NCI-H1436 (cell line): ENCODE measurements at places on chromosomes 5 and 9.
A peak's percentile ranks its signal among the peaks of the same experiment; 100 is the strongest.

DNA sequence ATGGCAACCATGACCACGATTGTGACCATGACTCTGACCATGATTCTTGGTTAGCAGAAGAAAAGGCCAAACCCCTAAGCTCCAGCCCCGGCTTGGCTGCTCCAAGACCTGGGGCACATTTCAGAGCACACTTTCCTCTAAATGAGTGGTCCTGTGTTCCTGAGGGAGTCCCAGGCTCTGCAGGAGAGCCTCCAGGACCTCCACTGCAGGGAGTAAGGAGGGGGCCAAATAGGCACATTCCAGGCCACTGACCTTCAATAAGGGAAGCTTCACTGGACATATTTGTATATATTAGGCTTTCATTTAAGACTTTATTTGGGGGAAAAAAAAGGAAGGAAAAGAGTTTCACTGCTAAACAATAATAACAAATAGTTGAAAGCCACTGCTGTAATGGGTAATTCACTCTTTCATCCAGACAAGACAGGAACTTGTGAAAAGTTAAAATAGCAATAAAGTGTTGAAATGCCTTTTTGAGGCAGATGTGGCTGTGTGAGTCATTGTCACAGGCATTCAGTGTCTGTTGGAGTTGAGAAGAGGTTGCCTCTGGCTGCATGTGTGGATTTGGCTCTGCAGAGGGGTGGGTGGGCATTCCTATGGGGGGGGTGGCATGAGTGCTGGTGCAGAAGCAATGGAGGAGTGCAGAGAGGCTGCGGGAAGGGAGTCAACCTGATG lies 63.9 kb upstream of the TGFBR1 start:
- no peak for DNase-seq

GRCh38 chr5:178083922-178084321 lies 29.4 kb upstream of the N4BP3 start:
- no peak for DNase-seq

GRCh38 chr9:16869131-16869881 lies 1.2 kb downstream of the BNC2 start:
- DNase-seq: no peak

DNA sequence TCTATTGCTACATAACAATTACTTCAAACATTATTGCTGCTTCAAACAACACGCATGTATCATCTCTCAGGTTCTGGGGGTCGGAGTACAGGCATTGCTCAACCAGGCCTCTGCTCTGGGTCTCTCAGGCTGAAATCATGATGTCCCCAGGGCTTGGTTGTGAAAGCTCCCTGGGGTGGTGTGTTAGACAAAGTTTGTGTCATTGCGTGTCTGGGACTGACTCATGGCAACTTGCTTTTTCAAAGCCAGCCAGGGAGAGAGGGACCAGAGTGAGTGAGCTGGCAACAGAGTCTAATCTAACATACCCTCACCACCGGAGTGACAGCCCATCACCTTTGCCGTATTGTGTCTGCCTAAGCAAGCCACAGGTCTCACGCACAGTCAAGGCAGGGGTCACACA lies 259.2 kb upstream of the NFIL3 start:
- no peak for DNase-seq

- DNase-seq: no peak
Measured at GRCh38 chr5:112794410-112794809, 56.7 kb downstream of the APC start.

DNA sequence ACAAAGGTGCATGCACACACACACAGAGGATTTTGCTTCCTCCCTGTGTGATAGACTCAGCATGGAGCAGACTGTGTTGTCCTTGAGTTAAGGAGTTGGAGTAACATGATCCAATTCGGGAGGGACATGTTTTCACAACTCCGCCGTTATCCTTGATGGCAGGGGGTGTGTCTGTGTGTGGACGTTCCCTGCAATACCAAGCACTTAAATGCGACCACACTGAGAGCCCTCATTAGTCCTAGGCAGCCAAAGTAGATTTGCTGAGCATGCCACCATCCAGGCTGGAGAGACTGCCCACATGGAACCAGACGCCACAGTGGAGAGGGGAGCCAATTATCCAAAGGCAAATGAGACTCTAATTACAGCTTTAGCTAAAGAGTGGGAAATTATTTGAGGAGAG lies 140.1 kb downstream of the DOCK2 start:
- no peak for DNase-seq

- no peak for DNase-seq
Measured at GRCh38 chr5:127906562-127907204, 176.9 kb upstream of the SLC12A2 start.

DNA sequence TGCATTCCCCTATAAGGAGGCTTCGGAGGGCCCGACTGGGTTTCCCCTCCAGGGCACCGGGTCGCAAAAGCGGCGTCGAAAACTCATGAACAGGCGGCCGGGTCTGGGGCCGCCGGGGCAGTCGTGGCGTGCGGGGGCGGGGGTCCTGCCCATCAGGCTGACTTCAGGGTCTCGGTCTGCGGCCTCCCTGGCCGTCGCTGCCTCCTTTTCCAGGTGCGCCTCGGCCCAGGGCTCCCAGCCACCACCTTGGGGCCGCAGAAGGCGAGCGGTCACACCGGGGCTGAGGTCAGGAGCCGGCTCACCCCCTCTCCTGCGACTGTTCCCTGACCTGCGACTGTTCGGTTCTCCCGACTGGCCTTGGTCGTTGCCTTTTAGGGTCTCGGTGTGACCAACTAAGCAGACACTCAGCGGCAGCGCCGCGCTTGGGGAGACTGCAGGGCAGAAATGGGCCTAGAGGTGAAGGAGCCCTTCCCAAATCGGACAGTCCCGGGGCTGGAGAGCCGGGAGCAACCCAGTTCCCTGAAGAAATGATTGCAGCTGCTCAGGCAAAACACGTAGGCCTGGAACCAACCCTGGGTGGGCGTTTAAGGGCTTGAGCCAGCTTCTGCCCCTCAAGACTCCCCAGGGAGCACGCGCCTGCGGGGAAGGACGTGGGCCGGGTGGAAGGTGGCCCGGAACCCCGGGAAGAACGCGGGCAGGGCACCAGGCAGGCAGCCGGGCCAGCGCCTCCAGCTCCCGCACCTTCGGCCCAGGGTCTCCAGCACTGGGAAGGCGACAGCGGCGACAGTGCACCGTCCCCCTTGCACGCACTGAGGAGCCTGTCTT lies 11.2 kb downstream of the IRX2 start:
- no peak for DNase-seq

GRCh38 chr9:80049096-80049782 lies 477.5 kb downstream of the TLE4 start:
- no peak for DNase-seq

DNA sequence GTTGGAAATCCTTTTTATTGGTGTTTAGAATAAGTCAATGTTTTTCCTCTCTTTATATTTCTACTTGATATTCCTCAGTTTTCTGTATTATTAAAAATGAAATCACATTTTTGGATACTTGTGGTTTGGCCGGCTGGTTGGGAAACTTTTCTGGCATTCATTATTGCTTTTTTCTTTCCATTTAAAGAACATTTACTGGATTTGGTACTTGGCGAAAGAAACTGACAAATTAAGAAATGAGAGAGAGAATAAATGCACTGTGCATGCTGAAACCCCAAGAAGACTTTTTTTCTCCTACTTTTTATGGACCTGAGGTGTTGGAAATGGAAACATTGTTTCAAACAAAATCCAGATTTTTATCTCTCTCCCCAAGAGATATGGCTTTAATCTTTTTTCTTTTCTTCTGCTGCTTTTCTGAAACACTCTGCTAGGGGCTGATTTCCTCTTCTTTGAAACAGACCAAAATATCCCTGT lies 128.4 kb downstream of the SNX18 start:
- no peak for DNase-seq

- DNase-seq: no peak
Measured at GRCh38 chr5:153632748-153633290, 142.3 kb downstream of the GRIA1 start.

DNA sequence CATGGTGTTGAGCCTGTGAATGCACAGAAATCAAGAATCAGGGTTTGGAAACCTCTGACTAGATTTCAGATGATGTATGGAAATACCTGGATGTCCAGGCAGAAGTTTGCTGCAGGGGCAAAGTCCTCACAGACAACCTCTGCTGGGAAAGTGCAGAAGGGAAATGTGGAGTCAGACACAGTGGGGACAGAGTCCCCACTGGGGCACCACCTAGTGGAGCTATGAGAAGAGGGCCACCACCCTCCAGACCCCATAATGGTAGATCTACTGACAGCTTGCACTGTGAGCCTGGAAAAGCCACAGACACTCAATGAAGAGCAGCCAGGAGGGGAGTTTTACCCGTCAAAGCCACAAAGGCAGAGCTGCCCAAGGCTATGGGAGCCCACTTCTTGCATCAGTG lies 181.9 kb upstream of the SEMA6A start:
- DNase-seq: no peak

GRCh38 chr9:68966496-68966944 lies 47.4 kb downstream of the PRKACG start:
- DNase-seq: no peak

- DNase-seq: peak; percentile 57
Measured at GRCh38 chr9:124477211-124477647, 27.0 kb downstream of the ADGRD2 start.

DNA sequence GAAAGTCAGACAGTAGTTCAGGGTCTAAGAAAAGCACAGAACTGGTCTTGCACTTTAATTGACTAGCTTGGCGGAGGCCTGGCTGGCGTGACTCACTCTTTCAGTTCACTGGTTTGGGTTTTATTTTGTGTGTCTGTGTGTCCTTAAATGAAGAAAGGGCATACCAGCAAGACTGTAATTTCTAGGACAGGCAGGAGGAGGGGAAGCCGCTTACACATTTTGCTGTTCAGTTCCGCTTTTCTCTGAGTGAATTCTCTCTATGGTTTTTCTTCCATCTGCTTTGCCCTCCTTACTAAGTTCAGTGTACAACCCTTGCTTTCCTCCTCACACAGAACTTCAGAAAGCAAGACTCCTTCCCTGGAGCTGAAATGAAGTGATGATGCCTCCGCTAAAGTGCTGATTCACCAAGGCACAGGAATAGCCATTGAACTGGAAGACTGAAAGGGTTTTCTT lies 150.8 kb downstream of the MEF2C start:
- DNase-seq: no peak

- DNase-seq: no peak
Measured at GRCh38 chr5:122545986-122546385, 228.9 kb upstream of the SNX2 start.

GRCh38 chr9:2985343-2985742 lies 141.4 kb upstream of the PUM3 start:
- DNase-seq: no peak

DNA sequence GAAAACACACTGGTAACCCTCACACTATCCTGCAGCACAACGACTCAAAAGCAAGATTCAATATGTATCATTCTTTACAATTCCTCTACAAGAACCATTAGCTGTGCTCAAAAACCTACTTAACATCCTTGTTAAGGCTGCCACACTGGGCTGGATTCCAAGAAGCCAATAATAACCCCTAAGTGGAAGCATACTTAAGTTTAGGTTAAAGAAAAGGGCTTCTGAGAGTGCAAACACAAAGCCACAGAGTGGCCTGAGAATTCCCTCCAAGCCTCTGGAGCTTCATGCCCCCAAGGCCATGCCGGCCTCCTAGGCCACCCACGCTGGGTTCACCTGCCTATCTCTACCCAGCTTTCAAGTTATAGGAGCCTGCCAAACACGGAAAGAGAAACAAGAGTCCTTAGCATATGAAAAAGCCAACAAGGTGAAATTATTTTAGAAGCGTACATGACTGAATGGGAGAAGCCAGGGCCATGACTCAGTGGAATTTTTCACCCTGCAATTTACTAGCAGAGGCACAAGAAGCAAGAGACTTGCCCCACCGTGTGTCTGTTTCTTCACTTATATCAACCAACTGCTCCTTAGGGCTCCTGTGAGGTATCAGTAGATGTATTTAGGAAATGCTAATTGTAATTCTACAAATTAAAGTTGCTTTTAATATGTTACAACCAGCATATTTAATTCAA lies 293.0 kb downstream of the SPOCK1 start:
- DNase-seq: peak; percentile 65

- DNase-seq: no peak
Measured at GRCh38 chr9:90995516-90995915, 193.9 kb downstream of the SYK start.
